ENCODE measurements at places on chromosomes 5 and 9.
A peak's percentile ranks its signal among the peaks of the same experiment; 100 is the strongest.

DNA sequence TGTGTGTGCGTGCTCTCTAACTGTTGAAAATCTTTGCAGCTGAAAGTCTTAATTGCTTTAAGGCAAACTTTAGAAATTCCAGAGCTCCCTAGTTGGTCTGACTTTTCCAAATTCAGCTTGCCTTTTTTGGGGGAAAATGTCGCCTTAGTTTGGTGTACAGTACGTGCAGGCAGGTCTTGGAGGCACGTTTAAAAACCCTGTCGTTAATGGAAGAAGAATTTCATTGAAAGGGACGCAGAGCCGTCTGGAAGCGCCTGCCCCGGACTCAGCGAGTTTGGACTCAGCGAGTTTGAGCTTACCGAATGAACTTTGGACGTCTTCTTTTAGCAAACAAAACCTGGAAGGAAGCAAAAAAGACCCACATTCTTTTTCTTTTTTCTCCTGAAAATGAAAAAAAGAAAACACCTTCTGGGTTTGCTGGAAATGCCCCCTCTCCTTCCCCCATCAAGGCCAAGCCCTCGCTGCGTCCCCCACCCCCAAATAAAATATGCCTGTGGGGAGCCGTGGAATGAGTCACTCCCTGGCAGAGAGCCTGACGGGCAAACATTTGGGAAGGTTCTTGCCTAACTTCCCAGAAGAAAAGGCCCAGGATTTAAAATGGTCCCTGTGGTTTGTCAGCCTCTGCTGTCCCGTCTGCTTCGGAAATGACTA, 1.5 kb downstream of the NEK6 start:
- DNase-seq = no peak

DNA sequence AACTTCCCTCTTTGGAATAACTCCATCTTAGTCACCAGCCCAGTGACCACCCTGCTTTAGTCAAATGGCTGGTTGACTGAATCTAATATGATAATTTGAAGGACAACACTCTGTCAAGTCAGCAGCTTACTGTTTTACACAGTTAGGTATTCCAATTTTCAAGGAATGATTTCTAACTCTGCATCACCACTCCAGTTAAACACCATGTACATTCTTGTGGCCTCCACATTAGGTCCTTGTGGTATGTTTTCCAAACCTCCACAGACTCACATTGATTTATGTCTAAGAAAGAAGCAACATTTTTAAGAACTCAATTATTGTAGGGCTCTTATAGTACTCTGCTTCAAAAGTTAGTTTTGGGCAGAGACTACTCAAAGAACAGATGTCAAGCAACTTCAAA, 110.7 kb downstream of the TLE1 start:
- DNase-seq = no peak

DNA sequence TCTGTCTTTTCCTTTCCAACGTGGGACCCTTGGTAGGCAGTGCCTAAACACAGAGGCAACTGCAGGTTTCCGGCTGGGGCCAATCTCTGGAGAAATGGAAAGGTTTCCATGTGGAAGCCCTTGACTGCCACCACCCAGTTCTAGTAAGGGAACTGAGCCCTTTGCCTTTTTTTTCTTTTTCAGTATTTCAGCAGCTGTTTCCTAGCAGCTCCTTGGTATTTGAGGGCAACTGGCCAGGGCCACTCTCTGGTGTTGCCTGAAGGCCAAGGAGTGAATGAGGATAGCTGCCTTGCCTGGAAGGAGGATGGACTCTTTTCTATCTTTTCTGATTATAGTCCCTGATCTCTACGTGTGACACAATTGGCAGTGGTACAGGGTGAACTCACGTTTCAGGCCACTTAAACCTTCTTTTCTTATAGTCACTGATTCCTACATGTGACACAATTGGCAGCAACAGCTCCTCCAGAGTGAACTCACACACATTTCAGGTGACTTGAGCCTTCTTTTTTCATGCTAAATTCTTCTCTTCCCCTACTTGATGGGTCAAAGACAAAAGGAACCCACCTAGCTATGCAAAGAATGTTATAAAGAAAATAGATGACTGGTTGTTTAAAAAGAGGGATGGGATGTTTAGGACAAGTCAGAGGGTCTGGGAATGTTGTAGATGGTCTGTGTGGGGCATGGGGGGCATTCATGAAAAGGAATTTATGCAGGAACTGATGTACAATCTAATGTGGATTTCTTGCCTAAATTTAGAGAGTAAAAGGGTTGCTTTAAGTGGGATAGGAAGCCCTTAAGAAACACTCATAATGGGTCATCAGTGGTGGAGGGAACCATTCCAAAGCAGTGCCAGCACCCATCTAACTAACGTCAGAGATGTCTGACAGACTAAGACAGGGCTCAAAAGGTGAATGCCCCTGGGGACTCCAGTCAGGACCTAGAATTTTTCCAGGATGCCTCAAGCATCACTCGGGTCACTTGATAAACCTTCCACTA, 190.1 kb downstream of the TMEM232 start:
- DNase-seq = no peak

GRCh38 chr5:57834829-57835608, 352.4 kb upstream of the ACTBL2 start:
- DNase-seq = no peak

- DNase-seq = peak; percentile 22
Measured at GRCh38 chr5:119743927-119744326, 114.6 kb downstream of the FAM170A start.

- DNase-seq = no peak
Measured at GRCh38 chr9:22389271-22389670, 57.4 kb upstream of the DMRTA1 start.

DNA sequence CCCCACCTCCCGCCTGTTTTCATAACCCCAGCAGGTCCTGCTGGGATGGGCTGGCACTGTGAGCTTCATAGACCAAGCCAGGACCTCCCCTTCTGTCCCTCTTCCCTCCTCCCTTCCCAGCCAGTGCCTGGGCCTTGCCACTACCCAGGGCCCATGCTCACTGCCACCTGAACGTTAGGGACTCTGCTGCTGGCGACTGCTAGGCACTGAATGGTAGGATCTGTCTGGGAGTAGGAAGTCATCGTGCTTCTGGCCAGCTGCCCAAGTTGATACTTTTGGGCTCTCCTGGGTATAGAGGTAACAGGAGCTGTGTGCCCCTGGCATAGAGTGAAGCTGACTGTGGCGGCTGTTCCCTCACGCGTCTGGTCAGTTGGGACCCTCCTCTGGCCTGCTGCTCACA, 8.4 kb downstream of the TRIM41 start:
- DNase-seq = no peak

DNA sequence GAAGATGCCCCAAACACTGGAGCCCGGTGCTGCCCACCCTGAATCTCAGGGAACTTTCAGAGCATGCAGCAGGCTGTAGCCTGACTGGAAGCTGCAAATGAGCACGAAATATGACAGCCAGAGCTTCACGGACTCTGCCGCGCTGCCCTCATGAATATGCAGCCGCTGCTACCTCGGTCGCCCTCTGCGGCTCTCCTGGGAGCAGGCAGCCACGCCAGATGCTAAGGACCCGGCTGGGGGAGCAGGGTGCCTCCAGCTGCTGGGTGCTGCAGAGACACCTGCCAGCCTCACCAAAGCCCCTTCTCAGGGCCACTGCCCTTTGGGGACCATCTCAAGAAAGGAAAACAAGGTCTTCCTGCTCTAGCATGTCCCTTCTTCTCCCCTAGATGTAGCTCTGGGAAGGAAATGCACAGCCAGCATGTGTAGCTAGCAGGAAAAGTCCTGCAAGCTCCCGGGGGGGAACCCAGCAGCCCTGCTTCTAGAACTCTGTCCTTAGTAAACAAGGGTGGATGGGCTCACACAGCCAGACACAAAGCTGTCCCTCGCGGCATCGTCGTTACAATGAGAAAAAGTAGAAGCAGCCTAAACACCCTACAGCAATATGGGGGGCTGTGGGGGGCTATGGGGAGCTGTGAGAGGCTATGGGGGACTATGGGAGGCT, 56.8 kb upstream of the OLFM1 start:
- no peak for DNase-seq

DNA sequence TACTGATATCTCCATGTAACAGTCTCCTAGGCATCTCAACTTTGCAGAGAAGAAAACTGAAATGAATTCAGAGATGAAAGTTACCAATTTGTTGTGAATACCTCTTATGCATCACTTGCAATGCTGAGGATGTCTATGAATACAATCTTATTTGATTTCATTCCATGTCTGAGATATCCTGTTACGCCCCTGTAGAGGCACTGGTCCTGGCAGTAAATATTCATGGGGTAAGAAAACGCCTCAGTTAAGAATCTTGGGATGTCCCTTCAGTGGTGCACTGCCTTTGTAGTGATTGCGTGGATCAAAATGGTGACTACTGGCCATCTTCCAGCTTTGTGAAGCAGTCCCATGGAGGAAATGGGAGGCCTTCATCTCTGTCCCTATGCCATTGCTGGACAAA, 229.1 kb upstream of the C9orf72 start:
- no peak for DNase-seq

DNA sequence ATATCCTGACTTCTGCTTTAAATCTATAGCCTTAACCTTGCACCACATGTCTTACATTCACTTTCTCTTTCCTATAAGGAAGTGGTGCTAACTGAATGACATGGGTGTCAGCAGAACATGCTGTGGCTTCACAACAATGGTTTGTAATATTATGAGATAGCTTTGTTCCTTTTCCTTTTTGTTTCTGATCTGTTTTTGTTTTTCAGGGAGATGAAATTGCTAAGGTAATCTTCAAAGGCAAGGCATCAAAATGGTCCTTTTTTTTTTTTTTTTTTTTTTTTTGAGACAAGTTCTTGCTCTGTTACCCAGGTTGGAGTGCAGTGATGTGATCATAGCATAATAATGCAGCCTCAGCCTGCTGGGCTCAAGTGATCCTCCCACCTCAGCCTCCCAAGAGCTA, 53.6 kb upstream of the RANBP6 start:
- DNase-seq = no peak

GRCh38 chr5:124040799-124041198, 528.8 kb downstream of the CSNK1G3 start:
- no peak for DNase-seq

DNA sequence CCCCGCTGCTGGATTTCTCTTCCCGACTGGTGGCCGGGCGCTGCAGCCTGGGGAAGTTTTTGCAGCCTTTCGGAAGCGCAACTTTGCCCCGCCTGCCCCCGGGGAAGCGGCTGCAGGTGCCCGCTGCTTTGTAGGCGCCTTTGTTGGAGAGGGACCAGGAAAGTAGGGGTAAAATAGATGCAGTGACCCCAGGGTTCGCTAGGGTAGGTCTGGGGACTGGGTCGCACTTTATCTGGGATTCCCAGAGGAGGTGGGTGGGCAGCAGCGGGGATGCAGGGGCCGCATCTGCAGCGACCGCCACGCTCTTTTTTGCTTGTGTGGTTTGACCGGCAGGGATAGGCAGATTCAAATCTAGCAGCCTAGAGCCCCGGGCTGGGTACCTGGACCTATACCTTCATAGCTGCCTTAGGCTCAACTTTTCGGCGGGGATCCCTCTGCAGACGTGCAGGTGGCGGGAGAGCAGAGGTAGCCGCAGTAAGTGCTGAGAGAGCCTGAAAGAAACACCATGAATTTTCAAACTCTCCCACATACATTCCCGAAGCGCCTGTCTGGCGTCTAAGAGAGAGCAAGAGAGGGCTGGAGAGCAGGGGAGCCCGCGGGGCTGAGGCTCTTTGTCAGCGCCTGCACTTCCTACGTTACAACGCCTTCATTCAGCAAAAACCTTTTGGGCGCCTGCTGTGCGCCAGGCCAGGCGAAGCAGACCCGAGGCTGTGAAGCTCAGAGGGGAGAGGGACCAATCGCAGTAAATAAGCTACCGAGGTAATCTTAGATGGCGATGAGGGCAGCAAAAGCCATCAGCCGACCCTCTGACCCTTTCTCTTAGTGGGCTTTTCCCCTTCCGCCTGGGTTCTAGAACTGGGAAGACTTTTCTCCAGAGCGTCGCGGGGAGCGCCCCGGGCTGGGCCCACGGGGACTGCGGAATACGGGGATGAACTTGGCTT, 642 bp downstream of the SV2C start:
- no peak for DNase-seq

GRCh38 chr9:138112791-138113600, 235.4 kb downstream of the CACNA1B start:
- no peak for DNase-seq

- DNase-seq = no peak
Measured at GRCh38 chr9:135217836-135218235, 130.4 kb downstream of the OLFM1 start.

DNA sequence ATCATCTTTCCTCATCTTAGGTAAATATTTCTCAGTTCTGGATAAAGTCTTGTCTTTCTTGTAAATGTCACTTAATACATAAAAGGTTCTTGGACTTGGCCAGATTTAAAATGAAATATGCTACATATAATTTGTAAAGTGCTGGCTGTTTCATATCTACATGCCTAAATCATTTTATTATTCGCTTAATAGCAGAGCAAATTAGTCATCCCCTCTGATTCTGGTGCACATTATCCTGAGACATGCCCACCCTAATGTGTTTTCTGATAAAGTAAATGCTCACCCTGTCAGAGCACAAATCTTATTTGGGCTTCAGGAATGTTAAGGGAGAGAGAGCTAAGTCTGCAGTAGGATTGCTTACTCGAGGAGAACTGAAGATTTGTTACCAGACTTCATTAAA, 166.5 kb upstream of the IZUMO3 start:
- no peak for DNase-seq

- DNase-seq = no peak
Measured at GRCh38 chr9:84593352-84593751, 76.2 kb upstream of the NTRK2 start.

DNA sequence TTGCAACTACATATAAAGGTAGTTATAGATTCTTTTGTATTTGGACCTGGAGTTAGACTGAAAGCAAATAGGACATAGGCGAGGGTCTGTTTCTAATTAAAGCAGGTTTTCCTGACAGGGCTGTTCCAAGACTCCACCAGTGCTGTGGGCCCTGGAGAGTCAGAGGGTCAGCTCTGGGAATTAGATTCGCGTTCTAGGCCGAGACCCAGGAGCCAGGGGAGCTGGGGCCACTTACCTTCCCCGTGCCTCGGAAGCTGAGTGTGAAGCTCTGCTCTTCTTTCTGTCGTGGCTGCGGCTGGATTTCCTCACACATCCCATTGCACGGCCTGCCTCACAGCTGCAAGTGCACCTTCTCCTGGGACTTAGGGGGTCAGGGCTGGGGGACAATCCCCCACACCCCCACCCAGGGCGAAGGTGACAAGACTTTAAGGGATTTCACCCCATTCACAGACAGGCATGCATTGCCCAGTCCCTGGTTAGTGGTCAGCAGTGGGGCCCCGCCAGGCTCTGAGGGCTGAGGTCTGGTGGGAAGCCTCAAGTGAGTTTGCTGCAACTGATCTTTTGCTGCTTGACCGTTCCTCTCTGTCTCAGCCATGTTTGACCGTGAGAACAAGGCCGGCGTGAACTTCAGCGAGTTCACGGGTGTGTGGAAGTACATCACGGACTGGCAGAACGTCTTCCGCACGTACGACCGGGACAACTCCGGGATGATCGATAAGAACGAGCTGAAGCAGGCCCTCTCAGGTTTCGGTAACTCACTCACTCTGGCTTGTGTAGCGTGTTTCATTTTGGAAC, 15.3 kb upstream of the AHRR start:
- DNase-seq = no peak

DNA sequence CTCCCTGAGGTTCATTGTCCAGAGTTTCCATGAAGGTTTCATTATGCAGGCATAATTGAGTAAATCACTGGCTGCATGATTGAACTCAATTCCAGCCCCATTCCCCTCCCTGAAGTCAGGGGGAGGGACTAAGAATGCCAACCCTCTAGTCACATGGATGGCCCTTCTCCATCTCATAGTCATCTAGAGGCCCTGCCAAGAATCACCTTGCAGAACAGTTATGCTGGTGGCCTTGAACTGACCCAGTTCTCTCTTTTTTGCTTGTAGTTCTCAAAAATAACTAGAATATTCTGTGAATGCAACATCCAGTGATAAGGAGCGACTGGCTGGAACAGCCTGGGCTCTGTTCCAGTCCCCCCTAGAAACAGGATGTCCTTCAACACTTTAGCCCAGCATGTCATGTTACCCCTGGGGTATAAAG, 31.7 kb downstream of the SLC35A4 start:
- DNase-seq = no peak

- DNase-seq = no peak
Measured at GRCh38 chr5:89929173-89929572, 480.4 kb downstream of the CETN3 start.
